ENCODE measurements at places on chromosomes 13 and 19.

DNA sequence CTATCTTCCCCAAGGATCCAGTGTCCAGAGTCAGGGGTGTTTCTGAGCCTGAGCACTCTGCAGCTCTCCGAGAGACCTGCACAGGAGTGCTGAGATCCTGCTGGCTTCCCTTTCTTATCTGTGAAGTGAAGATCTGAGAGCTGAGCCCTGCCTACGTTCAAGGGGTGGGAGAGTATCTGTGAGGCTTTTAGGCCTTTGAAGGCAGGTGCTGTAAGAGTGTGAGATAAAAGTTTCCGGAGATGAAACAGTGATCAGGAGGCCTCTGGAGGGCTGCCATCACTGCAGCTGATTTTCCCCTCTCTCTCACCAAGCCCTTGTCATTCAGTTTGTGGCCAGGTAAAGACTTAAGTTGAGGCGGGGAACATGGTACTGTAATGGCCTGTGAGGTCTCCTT lies 83.1 kb downstream of the AKAP11 start:
- no peak for DNase-seq

DNA sequence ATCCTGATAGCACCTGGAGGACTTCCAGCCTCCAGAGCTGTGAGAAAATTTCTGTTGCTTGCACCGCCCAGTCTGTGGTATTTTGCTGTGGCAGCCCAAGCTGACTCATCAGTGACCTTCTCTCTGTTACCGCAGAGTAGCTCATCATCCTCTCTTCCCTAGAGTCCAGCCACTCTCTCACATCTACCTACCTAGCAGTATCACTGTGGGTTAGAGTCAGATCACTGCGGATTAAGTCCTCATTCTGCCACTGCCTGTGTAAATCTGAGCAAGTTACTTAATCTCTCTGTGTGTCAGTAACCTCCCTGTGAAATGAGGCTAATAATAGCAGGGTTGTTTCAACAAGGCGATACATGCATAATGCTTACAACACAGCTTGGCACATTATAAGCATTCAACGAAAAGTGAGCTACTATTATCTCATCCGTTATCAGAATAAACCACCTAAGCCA lies 40.3 kb upstream of the USPL1 start:
- DNase-seq, result no peak

GRCh38 chr13:109383683-109384082 lies 402.7 kb downstream of the IRS2 start:
- DNase-seq, result no peak

GRCh38 chr19:35447606-35448469 lies at the start of gene FFAR2:
Gene FFAR2 (plus strand): TSS chr19:35448257. CDS start chr19:35449715, 1,458 bp downstream.
- no peak for DNase-seq

- DNase-seq, result no peak
These were observed 92.7 kb downstream of the LHFPL6 start for GRCh38 chr13:39510316-39510695.

DNA sequence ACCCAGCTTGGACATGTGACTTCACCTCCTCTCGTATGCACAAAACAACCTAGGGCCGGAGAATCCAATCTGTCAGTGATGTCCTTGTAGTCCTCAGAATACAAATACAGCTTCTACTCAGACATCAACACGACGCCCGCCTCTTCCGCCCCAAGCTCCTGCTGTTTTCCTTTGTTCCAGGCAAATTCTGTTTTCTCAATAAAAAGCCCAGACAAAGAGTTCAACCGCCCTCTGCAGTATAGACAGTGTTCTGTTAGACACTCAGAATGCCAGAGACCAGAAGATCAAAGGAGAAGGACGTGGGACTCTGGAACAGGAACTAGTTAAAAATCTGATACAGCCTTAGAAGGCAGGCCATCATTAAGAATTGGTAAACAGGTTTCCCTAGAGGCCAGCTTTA lies 42.0 kb upstream of the GGACT start:
- DNase-seq, result no peak

GRCh38 chr13:45921162-45921736 lies 69.7 kb upstream of the SIAH3 start:
- no peak for DNase-seq

GRCh38 chr19:45693106-45693788 lies 781 bp downstream of the QPCTL start:
- DNase-seq, result peak; percentile 56

GRCh38 chr19:32802840-32803239 lies 66.7 kb downstream of the SLC7A9 start:
- DNase-seq, result no peak

GRCh38 chr19:12983542-12984142 lies 11.6 kb upstream of the NFIX start:
- DNase-seq, result peak; percentile 65

- no peak for DNase-seq
These were observed 53.2 kb upstream of the EEF1AKMT1 start for GRCh38 chr13:20826843-20827560.

- DNase-seq, result no peak
These were observed 20.8 kb upstream of the AMER2 start for GRCh38 chr13:25192936-25193335.

DNA sequence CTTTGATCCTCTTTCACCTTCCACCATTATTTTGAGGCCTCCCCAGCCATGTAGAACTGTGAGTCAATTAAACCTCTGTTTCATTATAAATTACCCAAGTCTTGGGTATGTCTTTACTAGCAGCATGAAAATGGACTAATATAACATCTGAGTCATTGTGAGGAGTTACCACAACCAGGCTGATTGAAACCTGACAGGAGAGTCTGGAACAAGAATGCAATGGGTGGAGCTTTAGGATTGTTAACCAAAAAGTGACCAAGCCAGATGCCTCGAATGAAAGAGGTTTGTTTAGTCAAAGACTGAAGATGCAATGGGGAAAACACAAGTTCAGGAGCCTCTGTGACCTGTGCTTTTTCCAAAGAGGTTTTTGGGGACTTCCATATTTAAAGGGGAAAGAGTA lies 659.0 kb downstream of the SLITRK6 start:
- DNase-seq, result no peak

- no peak for DNase-seq
These were observed 28.2 kb downstream of the ACTN4 start for GRCh38 chr19:38675611-38676010.

DNA sequence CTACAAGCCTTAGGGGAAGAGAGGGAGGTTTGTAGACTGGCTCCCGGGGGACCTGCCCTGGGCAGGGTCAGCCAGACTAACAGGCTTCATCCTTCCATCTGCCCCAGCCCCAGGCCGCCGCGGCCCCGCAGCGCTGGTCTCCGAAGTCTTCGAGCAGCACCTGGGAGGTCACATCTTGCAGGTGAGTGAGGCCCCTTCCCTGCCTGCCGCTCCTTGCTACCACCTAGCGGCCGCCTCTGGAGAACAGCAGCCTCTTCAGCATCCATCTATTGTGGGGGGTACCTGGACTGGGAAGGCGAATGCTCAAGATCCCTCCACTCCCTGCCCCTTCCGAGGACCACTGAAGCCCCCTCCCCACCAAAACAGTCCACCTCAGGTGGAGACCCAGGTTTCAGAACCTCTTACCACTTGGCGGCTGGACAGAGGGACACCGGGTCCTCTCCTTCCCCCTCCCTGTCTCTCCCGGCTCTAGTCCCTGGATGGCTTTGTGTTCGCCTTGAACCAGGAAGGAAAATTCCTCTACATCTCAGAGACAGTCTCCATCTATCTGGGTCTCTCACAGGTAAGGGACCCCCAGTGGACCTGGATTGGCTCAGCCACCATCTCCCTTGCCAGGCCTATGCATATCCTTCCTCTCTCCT lies 12.7 kb downstream of the NPAS1 start:
- DNase-seq, result peak; percentile 34

DNA sequence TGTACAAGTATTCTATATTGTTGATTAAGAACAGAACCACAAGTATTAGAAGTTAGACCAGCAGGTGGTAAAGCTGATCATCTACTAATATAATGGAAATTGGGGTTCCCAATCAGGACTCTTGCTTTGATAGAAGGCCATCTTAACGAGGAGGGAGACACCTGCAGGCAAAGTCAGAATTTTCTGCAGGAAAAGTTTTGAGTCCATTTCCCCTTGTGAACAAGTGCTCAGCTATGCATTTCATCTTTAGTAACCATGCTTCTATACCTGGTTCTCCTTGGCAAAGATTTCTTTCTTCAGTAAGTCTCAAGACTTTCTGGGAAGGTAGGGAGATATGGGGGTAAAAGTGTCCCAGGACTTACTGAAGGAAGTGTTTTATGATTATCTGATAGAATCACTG lies 36.1 kb upstream of the USPL1 start:
- DNase-seq, result peak; percentile 1

DNA sequence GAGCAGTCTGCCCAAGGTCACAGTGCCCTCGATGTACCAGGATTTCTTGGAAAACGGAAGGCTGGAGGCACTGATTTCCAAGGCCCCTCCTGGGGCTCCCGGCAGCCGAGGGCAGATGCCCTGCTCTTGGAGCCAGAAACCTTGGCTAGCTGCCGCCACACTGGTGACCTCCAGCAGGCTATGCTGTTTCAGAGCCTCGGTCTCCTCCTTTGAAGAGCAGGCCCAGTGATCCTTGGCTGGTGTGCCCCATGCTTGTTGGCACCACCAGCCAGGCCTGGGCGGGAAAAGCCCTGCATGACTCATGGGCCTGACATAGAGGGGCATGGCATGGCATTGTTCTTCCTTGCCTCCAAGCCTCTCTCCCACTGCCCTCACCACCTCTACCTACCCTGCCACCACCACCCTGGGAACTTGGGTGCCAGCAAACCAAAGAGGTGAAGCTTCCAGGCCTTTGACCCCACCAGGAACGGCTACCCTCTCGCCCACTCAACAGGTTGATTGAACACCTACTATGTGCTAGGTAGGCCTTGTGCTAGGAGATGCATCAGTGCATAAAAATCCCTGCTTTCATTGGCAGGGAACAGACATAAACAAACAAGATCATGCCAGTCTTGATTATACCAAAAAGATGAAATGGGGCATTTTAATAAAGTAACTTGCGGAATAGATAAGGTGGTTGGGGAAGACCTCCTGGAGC lies 1.6 kb upstream of the CLEC11A start:
- DNase-seq, result no peak

- DNase-seq, result no peak
These were observed 529.3 kb upstream of the SPRY2 start for GRCh38 chr13:80870186-80870585.

GRCh38 chr13:21672796-21673538 lies 2.1 kb downstream of the FGF9 start:
- DNase-seq, result no peak

- peak; percentile 32 for DNase-seq
These were observed 13.0 kb downstream of the ARHGEF1 start for GRCh38 chr19:41895745-41896580.

GRCh38 chr13:74073274-74073673 lies 60.9 kb downstream of the KLF12 start:
- no peak for DNase-seq
